Large intestine (tissue), 12 donors: ENCODE measurements at places on chromosomes 1 and 21. TPM values are rescaled to one million over a fixed set of nuclear protein-coding genes. Genes with fewer than 3 reads are reported as not detected.

Gene BACE2
- polyA plus RNA-seq: 20.7 TPM

Gene PLA2G5
- 0.04 TPM for polyA plus RNA-seq

Gene FLG2
- 0.06 TPM for polyA plus RNA-seq

Gene CLEC20A
- polyA plus RNA-seq: 0.09 TPM

Gene DIO1
- 0.58 TPM for polyA plus RNA-seq

- no peak for DNase-seq
Measured at GRCh38 chr1:56922070-56922469, 43.7 kb downstream of the C8B start.

DNA sequence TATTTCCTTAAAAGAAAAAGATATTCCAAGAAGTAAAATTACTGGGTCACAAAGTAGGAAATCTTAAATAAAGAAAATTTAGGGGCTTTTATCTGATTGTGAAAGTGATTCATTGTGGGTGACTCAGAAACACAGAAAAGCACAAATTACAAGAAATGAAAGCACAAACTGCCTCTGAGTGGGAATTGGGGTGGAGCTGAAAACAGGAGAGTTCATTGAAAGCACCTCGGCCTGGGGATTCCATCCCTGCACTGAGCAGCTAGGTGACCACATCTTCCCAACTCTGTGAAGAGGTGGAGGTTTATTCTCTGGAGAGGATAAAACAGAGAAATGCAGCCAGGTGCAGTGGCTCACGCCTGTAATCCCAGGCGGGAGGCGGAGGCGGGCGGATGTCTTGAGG is 7.4 kb downstream of the GJA4 start:
- DNase-seq: no peak

DNA sequence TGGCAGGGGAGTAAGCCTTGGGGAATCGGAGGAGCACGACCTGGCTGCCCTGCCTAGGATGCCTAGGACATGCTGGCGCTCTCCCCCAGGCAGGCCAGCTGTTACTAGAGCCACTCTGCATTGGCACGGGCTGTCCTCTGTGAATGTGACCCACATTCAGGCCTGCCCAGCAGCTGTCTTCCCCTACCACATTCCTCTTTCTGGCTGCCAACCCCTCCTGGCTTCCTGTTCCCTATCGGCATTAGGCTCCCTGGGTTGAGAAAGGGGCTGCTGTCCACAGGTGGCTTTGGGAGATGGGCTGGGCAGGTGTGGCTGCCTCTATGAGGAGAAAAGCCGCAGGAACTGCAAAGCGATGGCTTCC is 2.3 kb upstream of the NFASC start:
- no peak for DNase-seq

- no peak for DNase-seq
Measured at GRCh38 chr1:2072891-2073290, 22.7 kb downstream of the PRKCZ start.

GRCh38 chr1:101992821-101993575 is 3.7 kb downstream of the OLFM3 start:
- DNase-seq: no peak

- no peak for DNase-seq
Measured at GRCh38 chr1:161978011-161978790, 45.5 kb downstream of the OLFML2B start.

GRCh38 chr21:42040411-42041180 is 30.4 kb upstream of the ZBTB21 start:
- no peak for DNase-seq

GRCh38 chr1:66712839-66713238 is 39.4 kb upstream of the DYNLT5 start:
- no peak for DNase-seq

DNA sequence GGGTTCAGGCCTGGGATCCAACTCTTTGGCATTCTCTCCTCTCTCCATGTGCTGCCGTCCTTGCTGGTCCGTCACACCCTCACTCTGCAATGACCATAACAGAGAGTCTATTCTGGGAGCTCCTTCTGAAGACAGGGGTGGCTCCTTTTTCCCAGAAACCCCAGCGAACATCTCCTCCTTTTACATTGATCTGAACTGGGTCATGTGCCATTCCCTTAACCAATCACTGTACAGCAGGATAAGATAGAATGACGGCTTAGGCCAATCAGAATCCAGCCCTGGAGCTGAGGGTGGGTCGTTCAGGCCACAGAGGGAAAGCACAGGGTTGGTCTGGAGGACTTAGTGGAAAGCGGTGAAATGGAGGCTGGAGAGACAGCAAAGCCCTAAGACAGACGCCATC is 740.1 kb downstream of the MATN1 start:
- DNase-seq: no peak

DNA sequence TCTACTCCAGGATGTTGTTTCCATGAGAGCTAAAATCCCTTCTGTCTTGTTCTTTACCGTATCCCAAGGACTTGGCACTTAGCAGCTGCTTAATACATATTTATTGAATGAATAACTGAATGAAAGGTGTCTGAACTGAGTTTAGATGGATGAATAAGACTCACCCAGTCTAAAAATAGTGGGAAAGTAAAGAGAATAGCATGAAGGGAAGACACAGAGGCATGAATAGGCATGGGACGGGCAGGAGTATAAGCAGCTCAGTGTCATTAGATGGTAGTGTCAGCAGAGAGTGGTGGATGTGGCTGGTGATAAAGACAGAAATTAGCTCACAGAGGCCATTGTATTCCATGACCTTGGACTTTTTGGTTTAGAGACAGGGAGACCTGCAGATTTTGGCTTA is 9.2 kb downstream of the IL12RB2 start:
- DNase-seq: no peak

DNA sequence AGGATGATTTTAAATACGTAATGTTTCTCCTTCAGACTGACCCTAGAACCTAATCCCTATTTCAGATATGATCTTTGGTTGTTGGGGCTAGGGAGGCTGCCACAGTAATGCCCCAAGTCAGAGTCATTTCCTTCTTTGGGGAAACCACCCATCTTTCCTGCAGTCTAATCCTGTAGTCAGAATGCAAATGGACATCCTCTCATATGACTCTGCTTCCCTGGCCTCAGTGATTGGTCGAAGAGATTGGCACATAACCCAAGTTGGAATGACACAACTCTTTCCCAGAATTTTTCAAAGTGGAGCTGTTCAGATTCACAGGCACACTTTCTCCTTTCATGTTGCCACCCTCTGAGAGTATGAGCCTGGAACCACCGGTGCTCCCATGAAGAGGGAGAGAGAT is 58.8 kb upstream of the ZNF644 start:
- no peak for DNase-seq

DNA sequence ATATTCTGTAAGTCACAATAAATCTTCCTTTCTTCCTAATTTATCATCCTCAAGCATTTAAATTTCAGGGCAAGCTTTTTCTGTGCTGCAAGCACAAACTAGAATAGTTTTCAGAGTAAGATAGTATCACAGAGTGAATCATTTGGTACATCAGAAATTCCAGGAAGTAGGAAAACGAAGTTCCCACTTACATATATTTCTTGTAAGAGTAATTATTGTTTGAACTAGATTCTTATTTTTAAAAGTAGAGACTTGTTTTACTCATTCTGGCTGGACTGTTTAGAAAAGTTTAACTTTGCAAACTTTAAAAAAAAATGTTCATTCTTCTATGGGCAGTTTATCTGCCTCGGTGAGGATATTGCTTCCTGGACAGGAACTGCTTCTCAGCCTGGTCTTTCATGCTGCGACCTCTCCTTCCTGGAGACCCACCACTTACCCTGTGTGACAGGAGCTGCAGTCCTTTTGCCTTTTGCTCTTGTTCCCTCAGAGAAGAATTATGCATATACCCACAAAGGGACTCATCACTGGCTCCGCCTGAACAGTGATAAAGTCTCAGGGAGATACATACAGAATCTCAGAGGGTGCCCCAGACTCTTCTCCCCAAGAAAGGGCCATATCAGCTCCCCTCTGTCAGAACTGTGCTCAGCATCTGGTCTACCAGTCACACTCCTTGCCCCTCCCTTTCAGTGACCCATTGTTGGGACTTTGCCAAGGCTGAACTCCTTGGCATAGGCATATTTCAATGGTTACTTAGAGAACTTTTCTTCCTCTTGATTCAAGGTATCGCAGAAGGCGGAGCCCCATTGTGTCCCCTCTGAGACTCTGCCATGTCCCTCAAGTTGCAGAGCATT is 102.7 kb upstream of the CD55 start:
- no peak for DNase-seq

- DNase-seq: no peak
Measured at GRCh38 chr1:169305948-169306347, 61.6 kb downstream of the NME7 start.
